Tibial nerve (tissue), 4 donors: ENCODE measurements at places on chromosomes 13 and 19. TPM values are rescaled to one million over a fixed set of nuclear protein-coding genes. Genes with fewer than 3 reads are reported as not detected.

UBXN6 gene
- total RNA-seq: 84.3 TPM

UHRF1 gene
- total RNA-seq: 3.1 TPM

- H3K4me1 ChIP-seq: no peaks in the 10 kb centered on the region
- no peaks in the 10 kb centered on the region for H3K27me3 ChIP-seq
- no peaks in the 10 kb centered on the region for H3K36me3 ChIP-seq
- H3K4me3 ChIP-seq: no peak overlapping the region
These were observed 89.8 kb upstream of the LSM14A start for GRCh38 chr19:34082289-34083077.

KIR2DL4 gene
- not detected for total RNA-seq

GRCh38 chr19:31258211-31259052 is 90.8 kb downstream of the TSHZ3 start:
- DNase-seq: no peak
- H3K4me1 ChIP-seq: peaks cover 22% of the 10 kb centered on the region
- H3K27me3 ChIP-seq: no peaks in the 10 kb centered on the region
- no peak overlapping the region for H3K4me3 ChIP-seq

CEACAM8 gene
- not detected for total RNA-seq

ADGRE2 gene
- 6.0 TPM for total RNA-seq

ANGPTL4 gene
- 61.6 TPM for total RNA-seq

GRCh38 chr19:8342684-8343482 is at the start of gene KANK3:
Gene KANK3 (minus strand): TSS chr19:8343262. CDS start chr19:8337828, 5,434 bp downstream.
- H3K4me3 ChIP-seq: peak within 1 kb of the TSS; percentile 47
- no peaks in the 10 kb centered on the region for H3K36me3 ChIP-seq
- peak; percentile 85 for DNase-seq
- peak within 1 kb of the TSS; percentile 84 for H3K27ac ChIP-seq
- peaks cover 21% of the 10 kb centered on the region for H3K27me3 ChIP-seq
